Aorta (tissue), 5 donors: ENCODE measurements at places on chromosomes 12 and 14.

- no peak for DNase-seq
Measured at GRCh38 chr12:127125607-127126259, 1141.2 kb upstream of the TMEM132C start.

- DNase-seq = no peak
Measured at GRCh38 chr12:121943926-121944325, 25.5 kb downstream of the CFAP251 start.

- DNase-seq = peak; percentile 79
Measured at GRCh38 chr12:76030341-76031080, 1.1 kb downstream of the PHLDA1 start.

DNA sequence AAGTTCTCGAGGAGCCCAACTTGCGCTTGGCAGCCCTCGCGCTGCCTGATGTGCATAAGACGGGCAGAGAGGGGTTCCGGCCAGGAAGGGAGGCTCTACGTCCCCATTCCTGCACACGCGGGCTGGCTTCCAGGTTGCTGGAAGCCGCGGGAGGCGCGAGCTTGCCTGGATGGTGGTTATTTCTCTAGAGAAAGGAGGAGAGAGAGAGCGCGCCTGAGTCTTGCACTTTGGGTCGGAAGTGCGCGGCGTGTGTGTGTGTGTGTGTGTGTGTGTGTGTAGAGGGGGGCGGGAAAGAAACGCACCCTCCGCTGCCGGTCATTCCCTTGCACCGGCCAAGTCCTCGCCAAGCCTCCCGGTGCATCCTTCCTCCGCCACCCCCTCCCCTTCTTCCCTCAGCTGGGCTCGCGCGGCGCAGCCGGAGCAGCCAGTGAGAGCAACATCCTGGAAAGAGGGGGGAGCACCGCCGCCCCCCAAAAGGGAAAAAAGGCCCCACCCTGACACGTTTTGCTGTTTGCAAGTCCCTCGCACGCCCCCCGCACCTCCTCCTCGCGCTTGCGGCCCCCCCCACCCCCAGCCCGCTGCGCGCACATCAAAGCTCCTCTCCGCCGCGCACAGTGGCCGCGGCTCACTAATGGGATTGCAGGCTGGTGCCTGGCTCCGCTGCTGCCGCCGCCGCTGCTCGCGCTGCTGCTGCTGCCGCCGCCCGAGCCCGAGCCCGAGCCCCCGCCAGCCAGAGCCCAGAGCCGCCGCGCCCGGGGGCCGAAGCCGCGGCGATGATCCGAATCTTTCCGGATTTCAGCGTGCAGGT is 4.4 kb upstream of the NPAS3 start:
- peak; percentile 75 for DNase-seq

DNA sequence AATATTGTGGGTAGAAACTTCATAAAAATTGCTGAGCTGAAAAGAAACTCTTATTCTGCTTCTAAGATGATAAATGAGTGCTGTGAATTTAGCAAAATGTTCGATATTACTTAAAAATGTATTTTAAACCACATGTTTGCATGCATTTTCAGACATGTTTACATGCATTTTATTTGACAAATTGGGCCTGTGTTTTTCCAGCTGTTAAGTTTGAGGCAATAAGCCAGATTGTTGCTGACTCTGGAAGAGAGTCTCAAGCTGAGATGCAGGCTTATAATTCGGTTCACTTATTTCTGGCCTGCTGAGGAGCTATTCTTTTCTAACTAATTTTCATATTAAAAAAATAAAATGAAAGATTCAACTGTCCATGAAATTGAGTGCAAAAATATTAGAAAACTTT is 110.1 kb downstream of the SYNE2 start:
- DNase-seq = no peak

DNA sequence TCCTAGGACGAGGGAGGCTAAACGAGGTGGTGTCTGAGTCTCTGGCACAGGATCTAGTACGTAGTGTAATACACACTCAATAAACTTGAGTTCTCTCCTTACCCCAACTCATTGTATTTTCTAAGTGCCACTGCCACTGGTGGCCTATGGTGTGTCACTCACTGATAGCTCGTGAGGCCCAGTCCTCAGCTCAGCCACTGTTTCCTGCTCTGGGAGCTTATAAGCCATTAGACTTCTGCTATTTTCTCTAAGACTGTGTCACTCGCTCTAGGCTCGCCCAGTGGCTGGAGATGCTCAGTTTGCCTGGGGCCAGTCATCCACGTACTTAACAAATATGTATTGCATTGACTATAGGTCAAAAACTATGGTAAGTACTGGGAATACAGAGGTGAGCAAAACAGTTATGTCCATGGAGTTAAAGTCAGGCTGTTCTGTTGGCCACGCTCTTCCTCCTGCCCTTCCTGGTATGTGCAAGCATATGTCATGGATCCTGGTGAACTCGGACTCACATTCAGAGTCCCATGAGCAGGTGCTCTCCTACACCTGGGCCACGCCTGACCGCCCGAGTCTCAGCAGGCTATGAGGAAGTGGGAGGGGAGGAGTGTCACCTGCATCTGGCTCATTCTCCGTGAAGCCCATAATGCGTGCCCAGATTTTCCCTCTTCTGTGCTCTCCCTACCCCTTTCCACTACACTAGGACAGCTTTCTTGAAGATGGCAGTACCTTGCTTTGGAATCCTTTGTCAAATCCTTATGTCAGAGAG is 41.6 kb downstream of the DEGS2 start:
- DNase-seq = no peak

DNA sequence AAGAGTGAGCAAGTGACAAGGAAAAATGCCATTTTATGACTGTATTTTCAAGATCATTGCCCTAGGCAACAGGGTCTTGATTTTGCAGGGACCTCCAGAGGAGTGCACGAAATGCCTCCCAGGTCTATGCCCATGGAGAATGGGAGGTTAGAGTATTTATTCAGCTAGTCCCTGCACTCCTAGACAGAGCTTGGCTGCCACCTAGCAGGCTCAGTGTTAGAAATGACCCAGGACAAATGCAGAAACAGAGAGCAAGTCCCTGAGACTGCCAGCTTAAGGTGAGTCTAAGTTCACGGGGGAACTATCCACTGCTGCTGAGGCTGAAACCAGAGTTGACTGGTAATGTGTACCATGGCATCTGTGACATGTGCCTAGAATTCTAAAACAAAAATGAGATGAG is 506.4 kb downstream of the MED13L start:
- no peak for DNase-seq

GRCh38 chr14:70468731-70469130 is 16.8 kb downstream of the ADAM21 start:
- no peak for DNase-seq

DNA sequence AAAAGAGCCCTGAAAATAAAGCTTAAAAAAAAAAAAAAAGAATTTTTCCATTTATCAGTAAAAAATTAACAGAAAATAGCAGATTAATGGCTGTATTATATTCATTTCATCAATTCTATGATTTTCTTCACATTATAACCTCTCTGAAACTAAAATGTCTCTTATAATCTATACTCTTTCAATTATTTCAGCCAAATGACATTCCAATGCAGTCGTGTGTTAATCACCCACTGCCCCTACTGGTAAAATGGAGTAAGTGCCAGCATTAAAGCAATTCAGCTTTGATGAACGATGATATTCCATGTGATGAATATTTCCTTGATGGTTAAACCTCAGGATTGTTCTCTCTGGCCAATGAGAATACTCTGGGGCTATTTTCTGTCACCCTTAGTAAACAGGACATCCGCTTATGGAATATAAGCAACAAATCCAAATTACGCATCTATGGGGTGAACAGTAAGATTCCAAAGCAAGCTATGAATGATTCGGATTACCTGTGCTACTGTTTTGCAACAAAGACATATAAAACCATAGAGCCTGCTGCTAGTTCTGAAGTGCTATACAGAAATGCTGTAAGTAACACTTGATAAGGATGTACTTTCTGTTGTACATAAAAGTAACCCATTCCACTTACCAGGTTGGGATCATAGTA is 20.3 kb upstream of the SYCP3 start:
- no peak for DNase-seq

GRCh38 chr12:124024776-124025175 is 51.8 kb downstream of the ZNF664 start:
- no peak for DNase-seq

GRCh38 chr12:100142851-100143559 is at the start of gene BLTP3B:
Gene BLTP3B, minus strand, starts transcription at chr12:100142874. Its CDS starts 239 bp downstream, at chr12:100142635.
- DNase-seq = peak; percentile 98

DNA sequence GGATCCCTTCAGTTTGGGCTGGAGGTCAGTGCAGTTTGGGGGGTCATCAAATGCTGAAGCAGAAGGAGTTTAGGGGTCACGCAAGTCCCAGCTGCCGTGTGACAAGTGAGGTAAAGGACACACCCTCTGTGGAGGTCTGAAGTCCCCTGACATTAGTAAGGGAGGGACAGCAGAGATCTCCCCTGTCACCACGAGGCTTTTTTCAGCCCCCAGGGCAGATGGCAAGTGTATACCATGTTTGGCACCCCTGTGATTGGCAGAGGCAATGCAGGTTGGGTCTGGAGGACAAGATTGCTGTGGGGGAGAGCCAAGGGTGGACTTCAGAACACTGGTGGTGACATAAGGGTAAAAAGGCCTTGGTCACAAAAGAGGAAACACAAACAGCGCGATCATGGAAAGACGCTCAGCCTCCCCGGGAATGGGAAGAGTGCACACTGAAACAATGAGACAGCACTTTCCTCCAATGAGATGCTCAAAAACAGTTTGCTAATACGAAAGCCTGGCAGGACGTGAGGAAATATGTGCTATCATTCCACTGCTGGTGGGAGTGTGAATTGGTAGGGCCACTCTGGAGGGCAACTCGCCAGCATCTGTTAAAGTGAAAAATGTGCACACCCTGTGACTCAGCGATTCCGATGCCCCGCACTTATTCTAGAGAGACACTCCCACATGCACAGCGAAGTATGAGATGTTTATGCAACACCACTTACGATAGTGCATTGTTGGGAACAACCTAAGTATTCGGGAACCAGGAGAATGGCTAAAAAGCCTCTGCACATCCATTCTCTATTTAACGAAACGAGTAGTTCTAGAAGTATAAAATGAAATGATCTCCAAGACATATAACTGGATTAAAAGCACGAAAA is 14.4 kb upstream of the CD27 start:
- DNase-seq = peak; percentile 93

GRCh38 chr14:52077256-52077979 is 8.6 kb upstream of the NID2 start:
- no peak for DNase-seq

DNA sequence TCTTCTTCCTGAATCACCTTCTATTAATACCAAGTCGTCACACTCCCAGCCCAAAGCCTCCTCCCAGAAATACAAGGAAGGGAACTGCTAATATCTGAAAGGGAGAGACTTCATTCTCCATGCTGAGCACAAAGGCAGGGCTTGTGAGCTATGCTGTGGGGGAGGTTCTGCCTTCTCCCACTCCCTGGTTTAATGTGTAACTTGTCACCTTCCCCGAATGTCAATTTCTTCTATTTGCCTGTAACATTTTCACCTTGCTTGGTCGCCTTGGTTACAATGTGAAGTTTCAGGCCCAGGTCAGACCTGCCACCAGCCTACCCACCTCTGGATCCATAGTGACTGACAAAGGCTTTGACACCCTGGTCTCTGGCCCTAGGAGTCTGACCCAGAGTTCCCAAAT is 82.0 kb upstream of the ESRRB start:
- DNase-seq = no peak

GRCh38 chr12:123401753-123402683 is 18.1 kb downstream of the KMT5A start:
- DNase-seq = no peak

- no peak for DNase-seq
Measured at GRCh38 chr12:127363392-127363791, 903.6 kb upstream of the TMEM132C start.

DNA sequence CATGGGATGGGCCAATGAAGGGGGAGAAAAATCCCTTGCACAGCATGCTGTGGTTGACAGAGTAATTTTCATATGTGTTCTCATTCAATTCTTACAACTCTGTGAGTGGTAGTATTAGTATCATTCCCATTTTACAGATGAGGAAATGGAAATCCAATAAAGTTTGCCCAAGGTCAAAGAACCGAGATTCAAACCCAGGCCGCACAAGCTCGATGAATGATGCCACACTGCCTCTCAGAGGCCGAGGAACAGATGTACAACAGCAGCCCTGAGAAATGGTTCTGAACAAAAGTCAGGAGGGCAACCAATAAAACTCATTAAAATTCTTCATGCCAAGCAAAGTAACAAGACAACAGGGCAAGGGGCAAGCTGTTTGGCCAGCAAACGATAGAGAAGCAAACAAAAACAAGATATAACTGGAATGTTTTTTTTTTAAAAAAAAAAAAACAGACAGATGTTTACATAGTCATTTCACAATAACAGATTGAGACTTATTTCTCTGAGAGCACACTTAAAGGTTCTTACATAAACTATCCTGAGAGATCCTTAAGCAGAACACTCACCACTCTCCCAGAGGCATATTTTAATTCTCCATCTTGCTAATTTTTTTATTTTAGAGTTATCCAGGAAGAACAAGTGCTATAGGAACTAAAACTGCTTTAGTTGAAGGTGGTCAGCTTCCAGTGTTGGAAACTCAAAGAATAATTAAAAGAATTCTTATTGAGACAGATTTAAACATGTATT is 85.8 kb downstream of the EXOC5 start:
- no peak for DNase-seq

DNA sequence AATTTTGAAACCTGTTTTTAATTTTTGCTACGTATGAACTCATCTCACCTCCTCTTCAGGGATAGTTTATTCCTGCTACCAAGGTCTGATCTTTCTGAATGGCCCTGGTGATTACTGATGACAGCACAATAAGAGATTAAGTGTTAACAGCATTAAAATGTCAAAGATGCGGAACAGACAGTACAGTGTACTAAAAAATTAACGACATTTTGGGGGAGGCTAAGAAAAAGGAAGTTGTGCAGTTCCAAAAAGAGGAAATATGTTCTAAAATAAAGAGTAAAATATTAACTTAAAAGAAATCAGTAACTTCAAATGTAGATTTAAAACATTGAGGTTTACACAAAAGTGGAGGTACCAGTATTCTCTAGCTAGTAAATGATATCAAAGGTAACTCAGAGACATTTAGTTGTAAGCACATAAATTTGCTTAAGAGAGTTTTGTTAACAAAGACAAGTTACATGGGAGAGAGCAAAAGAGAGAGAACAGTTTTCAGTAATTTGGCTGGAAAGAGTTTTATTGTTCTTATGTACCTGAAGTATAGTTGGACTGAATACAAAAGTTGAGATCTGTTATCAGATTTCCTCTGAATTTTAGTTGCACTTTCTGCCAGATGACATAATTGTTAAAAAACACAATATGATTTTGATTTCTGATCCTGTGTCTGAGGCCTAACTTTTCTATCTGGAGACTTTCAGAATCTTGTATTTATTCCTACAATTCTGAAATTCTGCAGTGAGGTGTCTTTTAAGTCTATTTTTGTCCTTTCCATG is 4.2 kb upstream of the CLECL1 start:
- DNase-seq = no peak
